LoVo (cell line): ENCODE measurements at places on chromosomes 5 and 9.

DNA sequence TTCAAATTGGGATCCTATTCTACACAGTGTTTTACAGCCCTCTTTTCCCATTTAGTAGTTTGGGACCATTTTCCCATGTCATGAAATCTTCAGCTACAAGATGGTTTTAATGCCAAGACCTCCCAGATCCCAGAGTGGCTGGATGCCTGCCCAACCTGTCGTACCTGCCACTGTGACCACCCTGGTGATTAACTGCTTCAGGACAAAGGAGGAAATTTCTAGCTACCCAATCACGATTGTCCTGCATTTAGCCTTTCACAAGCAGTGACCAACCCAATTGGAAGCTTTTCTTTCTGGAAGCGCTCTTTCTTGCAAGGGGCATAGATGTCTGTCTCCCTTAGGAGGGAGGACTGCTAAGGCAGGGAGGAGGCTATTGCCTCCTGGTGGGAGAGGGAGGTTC lies 13.8 kb downstream of the IL9 start:
- DNase-seq = no peak

DNA sequence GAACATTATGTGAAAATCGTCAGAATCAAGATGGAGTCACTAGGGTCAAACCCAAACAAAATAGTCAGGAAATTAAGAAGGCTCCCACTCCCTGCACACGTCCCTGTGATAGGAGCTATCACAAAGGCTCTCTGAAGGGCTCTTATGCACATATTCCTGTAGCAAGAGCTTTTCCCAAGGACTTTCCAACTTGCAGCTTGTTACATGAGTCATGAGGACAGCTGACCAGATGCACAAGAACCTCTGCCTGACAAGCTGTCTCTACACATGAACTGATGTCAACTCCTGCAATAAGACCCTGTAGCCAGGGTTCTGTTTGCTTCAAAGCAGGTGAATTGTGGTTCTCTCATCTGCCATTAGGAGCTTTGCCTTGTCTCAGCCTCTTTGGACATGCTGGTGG lies 122.4 kb downstream of the OLFM1 start:
- no peak for DNase-seq

- no peak for DNase-seq
Observed at GRCh38 chr9:135616619-135617537, 22.5 kb downstream of the GLT6D1 start.

- DNase-seq = no peak
Observed at GRCh38 chr9:6433410-6433809, 20.4 kb downstream of the UHRF2 start.

GRCh38 chr9:35908504-35909125 lies 675 bp upstream of the SPAAR start:
- no peak for DNase-seq
